ENCODE measurements at places on chromosomes 4 and X. TPM values are rescaled to one million over a fixed set of nuclear protein-coding genes. Genes with fewer than 3 reads are reported as not detected.
A peak's percentile ranks its signal among the peaks of the same experiment; 100 is the strongest.

The REPS2 gene
- 1.2 TPM for total RNA-seq

The ZFP42 gene
- 4.5 TPM for total RNA-seq

The EPGN gene
- 0.77 TPM for total RNA-seq

The AKAP4 gene
- not detected for total RNA-seq

The TMEM35A gene
- total RNA-seq, result 0.89 TPM

The PRR32 gene
- total RNA-seq, result not detected

- peaks cover 6% of the 10 kb centered on the region for H3K4me1 ChIP-seq
- H3K27me3 ChIP-seq, result no peaks in the 10 kb centered on the region
- H3K27ac ChIP-seq, result peak overlapping the region; percentile 27
- H3K4me3 ChIP-seq, result no peak overlapping the region
- no peaks in the 10 kb centered on the region for H3K36me3 ChIP-seq
Observed at GRCh38 chr4:39539089-39539611, 11.9 kb upstream of the UGDH start.

- H3K36me3 ChIP-seq, result no peaks in the 10 kb centered on the region
- no peak overlapping the region for H3K27ac ChIP-seq
- peaks cover 8% of the 10 kb centered on the region for H3K4me1 ChIP-seq
- H3K4me3 ChIP-seq, result no peak overlapping the region
- no peaks in the 10 kb centered on the region for H3K27me3 ChIP-seq
Observed at GRCh38 chr4:186024637-186025407, 44.1 kb upstream of the TLR3 start.

DNA sequence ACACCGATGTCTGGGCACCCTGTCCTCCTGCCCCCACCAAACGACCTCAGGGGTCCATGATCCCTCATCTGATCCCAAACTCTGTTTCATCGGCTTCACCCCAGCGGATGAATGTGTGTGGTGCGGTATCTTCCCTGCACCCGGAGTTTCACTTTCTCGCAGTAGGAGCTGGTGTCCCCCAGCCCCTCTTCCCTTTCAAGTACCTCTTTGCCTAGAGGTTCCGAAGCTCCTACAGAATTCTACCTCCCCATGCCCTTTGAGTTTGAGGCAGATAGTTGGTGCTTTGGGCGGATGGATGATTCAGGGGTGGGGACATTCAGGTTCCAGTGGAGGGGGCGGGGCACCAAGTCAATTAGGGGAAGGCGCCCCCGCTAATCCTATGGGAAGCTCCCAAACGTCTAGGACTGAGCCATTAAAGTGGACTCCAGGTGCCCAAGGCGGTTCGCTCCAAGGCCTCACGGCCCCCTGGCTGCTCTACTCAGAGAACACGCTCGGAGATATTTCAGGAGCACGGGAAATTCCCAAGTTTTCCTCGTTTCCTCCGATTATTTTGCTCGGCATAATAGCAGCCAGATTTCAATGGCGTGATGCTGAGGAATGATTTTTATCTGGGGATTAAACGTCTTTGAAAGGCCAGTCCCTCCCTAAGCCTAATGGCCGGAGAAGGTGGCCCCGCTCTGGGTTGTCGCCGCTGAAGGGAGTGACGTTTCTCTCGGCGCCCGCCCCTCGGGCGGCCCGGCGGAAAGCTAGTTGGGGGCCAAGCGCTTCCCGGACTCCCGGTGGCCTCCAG lies 1.3 kb downstream of the MSX1 start:
- no peak overlapping the region for H3K27ac ChIP-seq
- H3K4me1 ChIP-seq, result peaks cover 16% of the 10 kb centered on the region
- H3K36me3 ChIP-seq, result no peaks in the 10 kb centered on the region
- peak overlapping the region; percentile 80 for H3K4me3 ChIP-seq

GRCh38 chrX:130268449-130269170 lies at the start of gene ZNF280C:
ZNF280C (minus strand) TSS chrX:130268899; CDS start chrX:130260449, 8,450 bp downstream.
- H3K27me3 ChIP-seq, result no peaks in the 10 kb centered on the region
- no peaks in the 10 kb centered on the region for H3K36me3 ChIP-seq
- DNase-seq, result peak; percentile 87
- H3K27ac ChIP-seq, result peak within 1 kb of the TSS; percentile 66
- H3K4me3 ChIP-seq, result peak within 1 kb of the TSS; percentile 85
- H3K4me1 ChIP-seq, result peaks cover 3% of the 10 kb centered on the region

- DNase-seq, result no peak
- peak overlapping the region; percentile 50 for H3K4me3 ChIP-seq
- H3K4me1 ChIP-seq, result peaks cover 7% of the 10 kb centered on the region
- H3K27me3 ChIP-seq, result no peaks in the 10 kb centered on the region
Observed at GRCh38 chrX:15737190-15737958, 696 bp upstream of the CA5B start.

GRCh38 chr4:113106108-113106507 lies 56.7 kb downstream of the ANK2 start:
- DNase-seq, result peak; percentile 23
- no peak overlapping the region for H3K4me3 ChIP-seq
- H3K4me1 ChIP-seq, result no peaks in the 10 kb centered on the region
- no peak overlapping the region for H3K27ac ChIP-seq

Data from astrocyte (in vitro differentiated cells and primary cell).